Stimulated activated CD4-positive, alpha-beta T cell treated with anti-CD3 and anti-CD28 coated beads, Interleukin-2, amount 100 ng/mL, for 24 hours (primary cell): ENCODE measurements at places on chromosomes 4 and X.

- DNase-seq, result no peak
These were observed at the start of gene NMU for GRCh38 chr4:55635741-55636655. Gene NMU (minus strand): TSS chr4:55636298. CDS start chr4:55636192, 106 bp downstream.

- DNase-seq, result no peak
These were observed 9.7 kb downstream of the SLC39A8 start for GRCh38 chr4:102335616-102336015.

DNA sequence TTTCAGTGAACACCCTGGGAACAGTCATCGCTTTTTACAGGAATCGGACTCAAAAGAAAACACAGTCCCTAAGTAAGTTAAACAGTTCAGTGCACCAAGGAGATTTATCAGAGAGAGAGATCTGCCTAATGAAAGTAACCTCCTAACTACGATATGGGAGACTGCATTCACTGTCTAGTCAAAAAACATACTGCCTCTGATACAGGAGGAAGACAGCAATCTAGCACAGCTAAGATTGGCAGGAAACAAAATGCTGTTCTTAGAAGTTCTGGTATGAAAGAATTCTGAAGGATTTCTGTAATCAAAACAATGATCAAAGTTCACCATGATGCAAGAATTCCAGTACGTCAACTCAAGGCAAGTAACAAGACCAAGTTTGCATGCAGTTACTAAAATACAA is 92.8 kb downstream of the MAML3 start:
- no peak for DNase-seq

DNA sequence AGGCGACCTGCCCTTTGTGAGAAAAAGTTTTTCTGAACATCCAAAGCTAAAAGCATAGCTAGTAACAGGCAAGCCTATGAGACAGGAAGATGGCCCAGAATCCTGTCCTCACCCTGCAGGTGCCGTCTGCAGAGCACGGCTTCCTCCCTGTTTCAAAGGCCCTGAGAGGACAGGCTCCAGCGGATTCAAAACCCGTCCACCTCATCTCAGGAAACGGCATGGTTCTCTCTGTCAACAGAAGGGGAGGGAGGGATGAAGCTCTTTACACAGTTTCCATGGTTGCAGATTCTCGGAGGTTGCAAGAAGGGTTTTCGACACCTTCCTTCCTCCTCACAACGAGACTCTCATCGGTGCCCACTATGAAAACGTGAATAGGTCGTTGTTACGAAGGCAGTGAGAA is 8.3 kb downstream of the PPP2R3B start:
- DNase-seq, result no peak

GRCh38 chr4:52716364-52717151 is 34.7 kb downstream of the ERVMER34-1 start:
- DNase-seq, result no peak
